Astrocyte of the spinal cord (primary cell): ENCODE measurements at places on chromosomes 6 and 20.

DNA sequence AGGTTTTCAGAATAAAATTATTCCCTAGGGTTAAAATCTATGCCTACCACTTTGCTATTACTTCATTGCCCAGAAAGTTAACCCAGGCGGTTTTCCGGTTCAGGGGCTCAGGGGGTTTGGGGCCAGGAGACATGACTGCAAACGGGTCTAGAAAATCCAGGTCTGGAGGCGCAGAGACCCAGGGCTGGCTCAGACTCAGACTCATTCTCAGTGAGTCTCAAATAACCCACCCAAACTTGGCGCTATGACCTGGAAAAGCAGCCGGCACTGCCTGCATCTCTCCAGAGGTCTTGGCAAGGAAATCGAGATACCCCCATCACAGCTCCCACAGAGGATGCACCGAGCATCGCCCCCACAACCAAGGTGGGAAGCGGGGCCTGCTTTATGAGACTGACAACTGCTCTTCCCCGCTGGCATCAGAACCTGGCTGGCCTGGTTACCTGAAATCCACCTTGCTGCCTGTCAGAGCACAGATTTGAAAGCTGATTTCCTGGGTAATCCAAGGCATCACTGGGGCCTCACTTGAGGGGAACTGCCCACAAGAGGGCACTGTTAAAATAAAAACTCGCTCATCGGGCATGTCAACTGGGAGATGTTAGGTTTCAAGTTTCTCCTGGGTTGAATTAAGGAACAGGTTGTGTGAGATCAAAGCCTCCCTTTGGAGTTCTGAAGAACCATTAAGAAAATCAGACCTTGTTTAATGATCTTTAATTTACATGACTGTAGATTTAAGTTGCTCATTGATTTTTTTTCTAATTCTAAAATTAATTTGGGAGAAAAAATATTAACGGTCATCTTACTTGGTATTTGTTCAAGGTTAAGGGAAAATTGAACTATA, 55.1 kb downstream of the KIF16B start:
- peak; percentile 41 for DNase-seq

DNA sequence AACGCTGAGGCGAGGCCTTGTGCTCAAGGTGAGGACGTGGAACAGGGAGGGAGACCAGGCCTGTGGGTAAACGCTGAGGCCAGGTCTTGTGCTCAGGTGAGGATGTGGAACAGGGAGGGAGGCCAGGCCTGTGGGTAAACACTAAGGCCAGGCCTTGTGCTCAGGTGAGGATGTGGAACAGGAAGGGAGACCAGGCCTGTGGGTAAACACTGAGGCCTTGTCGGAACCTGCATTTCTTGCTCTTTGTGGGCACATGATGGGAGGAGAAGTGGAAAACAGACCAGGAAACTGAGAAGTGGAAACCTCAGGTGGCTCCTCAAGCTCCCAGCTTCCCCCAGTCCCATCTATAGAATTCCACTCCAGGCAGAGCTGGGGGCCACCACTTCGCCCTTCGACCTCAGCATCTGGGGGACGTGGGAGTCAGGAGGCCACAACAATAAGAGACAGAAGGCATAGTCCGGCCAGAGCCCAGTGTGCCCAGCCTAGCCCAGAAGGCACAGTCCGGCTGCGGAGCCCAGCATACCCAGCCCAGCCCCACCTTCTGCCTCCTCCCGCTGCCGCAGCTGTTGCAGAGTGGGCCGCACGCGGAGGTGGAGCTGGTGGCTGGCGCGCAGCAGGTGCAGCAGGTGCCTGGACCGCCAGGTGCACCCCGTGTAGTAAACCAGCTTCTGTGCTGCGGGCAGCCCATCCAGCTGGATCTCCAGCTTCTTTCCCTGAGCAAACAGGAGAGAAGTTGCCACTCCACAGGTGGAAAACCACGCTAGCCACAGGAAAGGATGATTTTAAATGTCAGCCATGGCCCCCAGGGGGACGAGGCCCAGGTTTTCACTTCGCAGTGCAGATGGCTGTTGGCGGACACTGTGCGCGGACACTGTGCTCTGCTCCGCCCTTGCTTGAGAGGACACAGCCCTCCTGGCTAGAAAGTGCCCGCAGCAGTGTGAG, 17.5 kb downstream of the FRMD1 start:
- no peak for DNase-seq

GRCh38 chr6:112620812-112621569, 273.9 kb downstream of the RFPL4B start:
- DNase-seq = peak; percentile 68

DNA sequence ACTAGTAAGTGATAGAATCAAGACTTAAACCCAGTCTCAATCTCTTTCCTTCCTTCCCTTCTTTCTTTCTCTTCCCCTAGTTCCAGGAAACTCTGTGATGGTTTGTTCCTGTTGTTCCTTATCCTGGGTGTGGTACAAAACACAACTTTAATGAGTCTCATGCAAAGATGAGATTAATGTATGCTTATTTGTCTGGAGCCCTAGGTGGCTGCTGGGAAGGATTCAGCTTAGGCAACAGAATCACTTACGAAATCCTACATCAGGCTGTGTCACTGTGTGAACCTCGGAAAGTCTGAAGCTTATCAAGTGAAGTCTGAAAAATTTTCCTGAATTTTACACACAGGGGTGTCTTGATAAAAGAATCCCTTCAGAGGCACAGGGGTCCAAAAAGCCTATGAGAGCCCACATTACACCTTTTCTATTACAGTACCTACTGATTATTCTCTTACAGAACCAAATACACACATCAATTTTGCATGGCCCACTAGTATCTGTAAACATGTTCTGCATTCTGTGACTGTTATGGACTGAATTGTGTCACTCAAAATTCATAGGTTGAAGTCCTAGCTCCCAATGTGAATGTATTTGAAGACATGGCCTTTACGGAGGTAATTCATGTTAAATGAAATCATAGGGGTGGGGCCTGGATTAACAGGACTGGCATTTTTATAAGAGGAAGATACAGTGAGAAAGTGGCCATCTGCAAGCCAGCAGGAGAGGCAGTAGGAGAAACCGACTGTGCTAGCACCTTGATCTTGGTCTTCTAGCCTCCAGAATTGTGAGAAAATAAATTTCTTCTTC, 144.7 kb downstream of the MYB start:
- no peak for DNase-seq

DNA sequence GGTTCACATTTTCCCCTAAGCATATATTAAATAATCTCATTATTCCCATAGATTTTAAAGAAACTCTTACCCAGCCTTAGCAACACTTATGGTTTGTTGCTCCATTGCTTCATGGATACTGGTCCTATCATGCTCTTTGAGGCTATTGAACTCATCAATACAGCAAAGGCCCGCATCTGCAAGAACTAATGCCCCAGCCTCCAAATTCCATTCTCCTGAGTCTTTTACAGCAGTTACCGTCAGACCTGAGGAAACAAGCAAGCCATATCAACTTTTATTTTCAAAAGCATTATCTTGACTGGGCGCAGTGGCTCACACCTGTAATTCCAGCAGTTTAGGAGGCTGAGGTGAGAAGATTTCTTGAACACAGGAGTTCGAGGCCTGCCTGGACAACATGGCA, 37.7 kb upstream of the ASF1A start:
- DNase-seq = no peak

DNA sequence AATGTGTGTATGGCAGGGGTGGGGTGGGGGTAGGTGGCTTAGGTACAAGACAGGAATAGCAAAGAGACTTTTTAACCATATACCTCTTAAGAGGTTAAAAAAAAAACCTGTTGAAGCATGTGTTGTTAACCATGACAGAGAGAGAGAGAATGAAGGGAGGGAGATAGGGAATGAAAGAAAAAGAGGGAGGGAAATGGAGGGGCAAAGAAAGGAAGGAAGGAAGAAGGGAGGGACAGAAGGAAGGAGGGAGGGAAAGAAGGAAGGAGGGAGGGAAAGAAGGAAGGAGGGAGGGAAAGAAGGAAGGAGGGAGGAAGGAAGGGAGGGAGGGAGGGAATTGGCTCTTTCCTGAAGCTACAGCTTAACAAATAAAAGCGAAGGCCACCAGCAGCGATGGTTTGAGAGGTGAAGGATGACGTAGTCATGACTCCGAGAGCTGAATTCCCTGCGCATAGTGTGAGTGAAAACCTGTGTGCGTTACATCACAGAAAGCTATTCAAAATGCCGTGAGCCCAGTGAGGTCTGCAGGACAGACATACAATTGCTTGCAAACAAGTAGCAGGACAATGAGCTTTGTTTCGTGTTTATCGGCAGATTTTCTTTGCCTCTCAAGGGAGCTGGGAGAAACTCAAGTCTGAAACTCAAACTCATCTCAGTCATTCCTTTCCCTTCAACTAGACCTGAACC, 88.6 kb upstream of the NEDD9 start:
- no peak for DNase-seq

DNA sequence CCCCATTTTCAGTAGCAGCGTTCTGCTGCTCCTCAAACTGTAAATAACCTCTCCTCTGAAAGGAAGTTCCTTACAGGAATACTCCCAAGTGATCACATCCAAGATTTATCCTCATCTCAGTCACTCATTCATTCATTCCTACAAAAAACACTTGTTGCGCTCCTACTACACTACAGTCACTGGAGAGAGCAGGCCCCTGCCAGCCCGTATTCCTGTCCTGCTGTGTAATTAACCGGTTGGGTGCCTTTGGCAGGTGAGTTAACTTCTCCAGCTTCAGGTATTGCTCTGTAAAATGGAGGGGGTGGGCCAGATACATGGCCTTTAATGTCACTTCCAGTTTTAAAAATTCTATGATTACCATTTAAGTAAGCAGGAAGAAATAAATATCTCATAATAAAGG, 15.0 kb upstream of the ZBTB24 start:
- DNase-seq = no peak

DNA sequence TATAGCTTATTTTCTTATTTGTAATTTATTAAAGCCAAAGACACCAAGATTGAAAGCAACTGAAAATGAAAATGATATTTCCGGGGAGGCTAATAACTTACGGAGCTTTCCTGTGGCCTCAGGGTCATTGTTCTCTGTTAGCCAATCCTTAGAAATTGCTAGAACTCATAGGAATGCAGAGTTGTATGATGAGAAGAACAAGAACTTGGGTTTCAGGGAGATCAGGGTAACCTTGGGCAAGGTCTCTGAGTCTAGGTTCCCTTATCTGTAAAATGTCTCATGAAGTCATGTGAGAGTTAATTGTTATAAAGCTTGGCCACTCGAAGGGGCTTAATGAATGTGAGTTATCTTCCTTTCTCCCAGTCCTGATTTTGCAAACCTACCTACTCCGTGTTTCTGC, 20.1 kb upstream of the SERINC3 start:
- no peak for DNase-seq

DNA sequence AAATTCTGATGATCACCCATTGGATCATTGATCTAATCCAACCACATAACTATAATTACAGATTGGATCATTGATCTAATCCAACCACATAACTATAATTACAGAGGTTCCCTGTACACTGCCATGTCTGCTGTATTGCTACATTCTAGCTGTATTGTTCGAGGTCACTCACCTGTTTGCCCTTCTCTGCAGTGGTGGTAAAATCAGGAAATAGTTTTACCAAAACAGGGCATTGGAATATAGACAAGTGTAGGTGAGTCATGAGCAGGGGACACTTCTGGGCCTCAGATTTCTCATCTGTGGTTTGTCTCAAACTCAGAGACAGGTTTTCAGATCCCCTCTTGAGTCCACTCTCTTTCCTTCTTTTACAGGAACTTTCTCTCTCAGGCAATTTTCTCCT, 9.0 kb upstream of the AFDN start:
- no peak for DNase-seq

DNA sequence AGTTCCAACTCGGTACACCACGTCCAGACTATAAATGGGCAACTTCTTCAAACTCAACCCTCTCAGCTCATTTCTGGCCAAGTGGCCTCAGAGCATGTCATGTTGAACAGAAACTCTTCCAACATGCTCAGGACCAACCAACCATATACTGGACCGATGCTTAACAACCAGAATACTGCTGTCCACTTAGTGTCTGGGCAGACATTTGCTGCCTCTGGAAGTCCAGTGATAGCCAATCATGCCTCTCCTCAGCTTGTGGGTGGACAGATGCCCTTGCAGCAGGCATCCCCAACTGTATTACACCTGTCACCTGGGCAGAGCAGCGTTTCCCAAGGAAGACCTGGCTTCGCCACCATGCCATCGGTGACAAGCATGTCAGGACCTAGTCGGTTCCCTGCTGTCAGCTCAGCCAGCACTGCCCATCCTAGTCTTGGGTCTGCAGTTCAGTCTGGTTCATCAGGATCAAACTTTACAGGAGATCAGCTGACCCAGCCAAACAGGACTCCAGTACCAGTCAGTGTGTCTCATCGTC, 47.8 kb downstream of the BICRAL start:
- DNase-seq = no peak

- peak; percentile 93 for DNase-seq
Observed at GRCh38 chr6:17714879-17715851, 8.4 kb upstream of the NUP153 start.

DNA sequence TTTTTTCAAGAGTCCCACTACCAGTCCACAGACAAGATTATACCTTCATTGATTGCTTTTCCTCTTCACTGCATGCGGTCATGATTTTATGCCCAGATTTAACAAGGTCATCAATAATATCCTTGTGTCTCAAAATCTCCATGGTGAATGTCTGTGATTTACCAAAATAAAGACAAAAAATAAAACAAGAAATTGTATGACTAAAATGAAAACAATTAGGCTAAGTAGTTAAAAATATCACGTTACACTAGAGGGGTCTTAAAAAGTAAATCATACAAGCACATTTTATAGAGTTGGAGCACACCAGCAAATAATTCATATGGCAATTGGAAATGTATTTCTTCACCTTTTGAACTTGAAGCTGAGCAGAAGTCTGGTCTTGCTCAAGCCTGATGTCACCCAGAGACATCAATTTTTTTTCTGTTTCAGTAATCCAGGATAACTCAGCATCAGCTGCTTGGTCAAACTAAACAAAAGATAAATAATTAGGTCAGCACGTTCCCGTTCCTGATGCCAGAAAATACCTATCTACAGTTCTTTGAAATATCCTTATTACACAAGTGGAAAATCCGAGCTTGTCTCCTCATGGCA, 125.4 kb downstream of the DST start:
- no peak for DNase-seq

- no peak for DNase-seq
Observed at GRCh38 chr20:58046311-58046710, 182.1 kb downstream of the ANKRD60 start.

- DNase-seq = no peak
Observed at GRCh38 chr6:19929312-19929711, 92.1 kb downstream of the ID4 start.

DNA sequence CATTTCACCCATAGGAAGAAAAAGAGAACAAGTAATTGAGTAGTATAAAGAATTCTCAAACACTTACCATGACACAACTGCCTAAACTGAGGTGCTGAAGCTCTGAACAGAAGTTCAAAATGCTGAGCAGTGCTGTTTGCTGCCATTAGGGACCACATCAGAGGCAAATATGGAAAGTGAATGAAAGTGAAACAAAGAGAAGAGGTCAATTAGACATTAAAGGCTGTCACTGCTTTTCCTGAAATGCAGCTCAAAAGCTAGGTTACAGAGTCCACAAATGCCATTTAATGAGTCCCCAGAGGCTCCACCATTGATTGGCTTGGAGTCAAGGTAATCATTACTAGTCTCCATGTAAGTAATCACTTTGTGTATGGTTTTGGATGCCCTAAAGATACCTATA, 46.1 kb downstream of the POU3F2 start:
- DNase-seq = no peak
